ENCODE measurements at places on chromosomes 12 and 14.

DNA sequence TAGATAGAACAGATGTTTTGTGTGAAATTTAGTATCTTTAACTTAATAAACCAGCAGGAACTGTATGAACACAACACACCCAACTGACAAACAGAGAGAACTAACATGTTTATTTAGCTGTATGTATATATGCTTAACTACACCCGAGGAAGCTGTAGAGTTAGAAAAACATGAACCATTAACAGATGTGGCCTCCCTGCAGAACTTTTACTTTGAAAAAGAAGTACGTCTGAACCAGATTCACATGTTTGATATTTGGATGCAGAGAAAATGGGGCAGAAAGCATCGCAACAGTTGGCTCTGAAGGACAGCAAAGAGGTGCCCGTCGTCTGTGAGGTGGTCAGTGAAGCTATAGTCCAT is at the start of gene REP15:
Gene REP15 (plus strand): TSS at position 155 of the 360 bp plus-strand sequence. CDS start 116 bp downstream, at position 271.
- DNase-seq = no peak

GRCh38 chr12:108633081-108633533 is 587 bp downstream of the SELPLG start:
- DNase-seq = no peak

DNA sequence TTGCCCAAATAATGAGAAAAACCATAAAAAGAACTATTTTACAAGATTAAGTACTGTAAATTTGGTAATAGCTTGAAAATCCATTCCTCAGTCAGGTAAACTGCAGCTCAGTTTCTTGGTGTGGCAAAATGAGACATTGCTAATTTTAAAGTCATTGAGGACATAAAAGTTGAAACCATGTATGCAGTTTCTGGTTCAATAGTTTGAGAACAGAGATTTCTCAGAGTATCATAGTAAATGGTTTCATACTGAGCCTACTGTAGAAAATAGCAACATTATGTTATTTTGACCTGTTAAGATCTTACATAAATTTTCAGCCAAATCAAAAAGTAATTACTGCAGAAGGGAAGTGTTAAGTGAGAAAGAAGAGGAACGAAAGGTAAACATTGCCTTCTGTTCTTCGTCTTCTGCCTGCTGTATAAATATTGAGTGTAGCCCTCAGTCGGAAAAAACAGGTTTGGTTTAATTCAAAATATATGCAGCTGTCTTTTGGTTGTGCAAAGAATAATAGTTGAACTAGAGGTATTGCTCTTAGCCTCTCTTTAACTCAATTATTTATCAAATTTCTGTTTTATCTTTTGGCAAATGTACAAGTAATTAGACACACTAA is 119.6 kb downstream of the SYNE2 start:
- no peak for DNase-seq

DNA sequence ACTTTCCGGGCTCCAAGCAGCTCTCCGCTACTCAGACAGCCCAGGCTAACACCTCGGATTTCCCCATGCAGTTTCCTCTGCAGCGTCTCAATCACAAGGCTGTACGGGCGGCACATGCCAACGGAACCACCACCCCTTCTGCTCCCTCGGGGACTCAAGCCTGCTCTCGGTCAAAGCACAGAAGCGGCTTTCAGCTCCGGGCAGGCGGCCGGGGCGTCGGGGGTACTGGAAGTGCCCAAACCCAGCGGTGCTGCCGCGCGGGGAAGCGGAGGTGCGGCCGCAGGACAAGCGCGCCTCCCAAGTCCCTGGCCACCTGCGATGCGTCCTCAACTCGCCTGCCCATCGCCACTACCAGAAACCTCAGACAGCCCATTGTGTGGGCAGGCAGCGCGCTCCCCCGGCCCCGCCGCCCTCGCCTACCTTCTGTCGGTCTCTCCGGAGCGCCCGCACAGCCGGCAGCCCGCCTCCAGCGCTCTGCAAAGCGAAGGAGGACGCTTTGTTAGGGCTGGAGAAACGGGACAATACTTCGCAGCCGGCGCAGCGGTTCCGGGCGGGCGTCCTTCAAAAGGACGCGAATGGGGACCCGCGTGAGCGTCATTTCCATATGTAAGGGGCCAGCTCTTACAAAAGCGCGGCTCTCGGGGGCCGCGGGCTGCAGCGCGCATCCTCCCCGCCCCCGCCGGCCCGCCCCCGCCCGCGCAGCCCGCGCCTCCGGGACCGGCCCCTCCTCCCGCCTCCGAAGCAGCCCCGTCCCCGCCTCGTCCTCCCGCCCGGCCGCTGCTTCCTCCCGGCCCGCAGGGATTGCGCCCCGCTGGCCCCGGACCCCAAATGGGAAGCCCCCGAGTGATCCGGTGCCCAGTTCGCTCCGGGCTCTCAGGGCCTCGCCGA is 674 bp downstream of the NIN start:
- DNase-seq = peak; percentile 43

GRCh38 chr12:19129486-19130223 is at the start of gene PLEKHA5:
PLEKHA5 (plus strand) TSS chr12:19129733; CDS start chr12:19129800, 67 bp downstream.
- DNase-seq = no peak

- no peak for DNase-seq
Measured at GRCh38 chr14:101174522-101174838, 271.0 kb upstream of the RTL1 start.

DNA sequence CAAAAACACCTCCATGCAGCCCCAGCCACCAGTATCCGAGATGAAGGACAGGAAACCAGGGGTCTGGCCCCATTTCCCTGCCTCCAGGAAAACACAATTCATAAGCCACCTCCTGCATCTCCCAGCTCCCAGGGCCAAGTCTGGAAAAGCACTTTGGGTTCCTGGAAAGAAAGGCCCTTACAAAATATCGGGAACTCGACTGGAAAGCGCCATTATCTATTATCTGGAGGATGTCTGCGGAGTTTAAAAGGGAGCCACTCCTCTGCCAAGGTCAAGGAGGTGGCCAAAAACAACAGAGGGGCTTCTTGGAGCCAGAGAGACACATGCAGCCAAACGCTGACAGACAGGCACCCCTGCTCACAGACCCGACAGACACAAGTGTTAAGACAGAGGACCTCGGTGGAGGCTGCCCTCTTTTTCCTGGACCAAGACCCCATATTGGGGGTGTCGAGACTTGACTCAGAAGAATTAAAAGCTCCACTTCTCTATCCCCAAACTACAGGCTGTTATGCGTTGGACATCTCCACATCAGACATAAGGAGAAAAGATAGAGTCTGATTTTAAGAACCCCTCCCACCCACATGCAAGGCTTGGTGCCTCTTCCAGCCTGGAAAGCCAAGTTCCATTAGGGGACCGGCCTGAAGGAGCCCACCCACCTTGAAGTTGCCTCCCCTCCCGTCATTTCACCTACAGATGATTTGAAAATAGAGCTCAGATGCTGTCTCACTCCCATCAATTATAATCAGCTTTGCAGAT is 9.6 kb downstream of the ACTN1 start:
- no peak for DNase-seq

DNA sequence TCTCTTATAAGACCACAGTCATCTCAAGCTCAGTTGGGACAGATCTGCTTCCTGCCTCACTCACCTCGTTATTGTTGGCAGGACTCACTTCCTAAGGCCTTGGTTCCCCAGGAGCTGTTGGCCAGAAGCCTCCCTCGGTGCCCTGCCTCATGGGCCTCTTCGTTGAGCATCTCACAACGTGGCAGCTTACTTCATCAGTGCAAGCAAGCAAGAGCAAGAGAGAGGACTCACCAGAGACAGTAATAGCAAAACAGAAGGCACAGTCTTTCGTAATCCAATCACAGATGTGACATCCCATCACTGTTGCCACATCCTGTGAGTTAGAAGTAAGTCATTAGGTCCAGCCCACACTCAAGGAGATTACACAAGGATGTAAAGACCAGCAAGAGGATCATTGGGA is 5.1 kb upstream of the NUMB start:
- DNase-seq = no peak

- no peak for DNase-seq
Measured at GRCh38 chr12:54688309-54689033, 40.3 kb upstream of the DCD start.

DNA sequence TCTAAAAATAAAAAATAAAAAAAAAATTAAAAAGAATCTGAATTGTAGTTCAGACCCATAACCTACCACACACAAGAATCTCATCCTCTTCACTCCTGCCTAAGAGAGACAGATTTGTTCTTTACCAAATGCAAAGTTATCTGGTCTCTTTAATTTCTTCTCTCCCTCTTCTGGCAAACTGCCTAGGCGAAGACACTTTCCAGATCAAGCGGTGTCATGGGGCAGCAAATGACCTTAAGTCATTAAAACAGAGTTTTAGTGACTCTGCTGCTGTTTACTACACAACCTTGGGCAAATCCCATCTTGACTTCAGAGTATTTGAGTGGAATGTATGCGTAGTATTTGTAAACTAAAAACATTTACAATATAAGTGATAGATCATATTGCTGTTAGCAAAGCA is 60.9 kb upstream of the NID2 start:
- no peak for DNase-seq

DNA sequence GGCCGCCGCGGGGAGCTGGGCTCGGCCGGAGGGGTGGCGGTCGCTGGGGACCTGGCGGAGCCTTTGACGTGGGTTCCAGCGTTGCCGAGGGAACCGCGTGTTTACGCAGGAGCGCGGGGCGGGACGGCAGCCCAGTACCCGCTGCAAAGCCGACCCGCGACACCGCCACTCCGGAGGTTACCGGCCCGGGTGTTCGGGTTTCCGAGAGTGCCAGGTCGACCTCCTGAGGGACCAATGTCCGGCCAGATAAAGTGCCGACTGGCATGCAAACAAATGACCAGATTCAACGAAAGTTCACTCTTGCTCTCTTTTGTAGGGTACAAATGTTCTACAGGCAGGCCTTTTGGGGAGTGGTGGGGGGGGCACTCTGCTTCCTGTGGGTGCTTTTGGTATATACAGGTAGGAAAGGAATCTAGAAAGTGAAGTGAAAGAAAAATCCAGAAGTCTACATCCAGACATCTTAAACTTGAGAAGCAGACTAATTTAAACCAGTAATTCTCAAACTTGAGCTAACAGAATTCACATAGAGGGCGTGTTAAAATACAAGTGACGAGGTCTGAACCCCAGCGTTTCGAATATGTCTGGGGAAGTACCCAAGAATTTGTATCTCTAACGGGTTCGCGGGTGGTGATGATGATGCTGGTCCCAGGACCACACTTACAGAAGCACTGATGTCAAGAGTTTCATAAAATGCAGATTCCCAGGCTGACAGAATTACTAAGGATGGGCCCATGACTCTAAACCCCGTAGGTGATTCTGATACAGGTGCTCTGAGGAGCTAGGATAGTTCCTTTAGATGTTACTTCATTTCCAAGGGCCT is at the start of gene GPR135:
Gene GPR135 (minus strand): TSS at position 65 of the 820 bp plus-strand sequence. CDS start 154 bp downstream, outside the sequence.
- no peak for DNase-seq

GRCh38 chr14:25340882-25341281 is 290.9 kb upstream of the STXBP6 start:
- DNase-seq = no peak

DNA sequence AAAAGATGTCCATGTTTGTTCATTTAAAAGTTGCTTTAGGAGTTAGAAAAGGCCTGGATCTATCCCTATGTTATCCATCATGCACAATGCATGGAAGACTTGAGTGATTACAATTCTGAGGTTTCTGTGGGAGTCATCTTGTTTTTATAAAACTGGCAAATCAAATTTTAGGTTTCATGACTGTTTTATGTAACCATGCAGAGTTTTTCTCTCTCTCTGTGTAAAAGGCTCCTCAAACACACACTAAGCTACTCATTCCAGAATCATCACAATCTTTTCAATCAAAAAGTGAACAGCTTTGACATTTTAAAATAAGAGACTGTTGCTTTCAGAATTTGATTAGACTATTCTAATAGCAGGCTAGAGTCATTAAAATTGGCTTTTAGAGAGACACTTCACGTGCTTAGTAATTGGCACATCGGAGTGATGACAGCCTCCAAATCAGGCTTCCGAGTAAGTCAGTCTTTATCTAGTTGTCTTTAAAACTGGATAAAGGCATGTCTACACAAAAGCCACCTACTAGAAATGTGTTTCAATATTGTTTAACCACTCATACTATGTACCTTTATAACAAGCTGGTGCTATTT is 31.9 kb downstream of the PRICKLE1 start:
- DNase-seq = no peak

Measured in stimulated activated CD8-positive, alpha-beta memory T cell treated with anti-CD3 and anti-CD28 coated beads, Interleukin-7, amount 100 ng/mL, for 1 hour (primary cell).